ENCODE measurements at places on chromosomes 11 and 22.

- DNase-seq = no peak
Measured at GRCh38 chr11:70432580-70432979, 34.3 kb downstream of the CTTN start.

- no peak for DNase-seq
Measured at GRCh38 chr11:96218006-96218405, 125.0 kb downstream of the MAML2 start.

DNA sequence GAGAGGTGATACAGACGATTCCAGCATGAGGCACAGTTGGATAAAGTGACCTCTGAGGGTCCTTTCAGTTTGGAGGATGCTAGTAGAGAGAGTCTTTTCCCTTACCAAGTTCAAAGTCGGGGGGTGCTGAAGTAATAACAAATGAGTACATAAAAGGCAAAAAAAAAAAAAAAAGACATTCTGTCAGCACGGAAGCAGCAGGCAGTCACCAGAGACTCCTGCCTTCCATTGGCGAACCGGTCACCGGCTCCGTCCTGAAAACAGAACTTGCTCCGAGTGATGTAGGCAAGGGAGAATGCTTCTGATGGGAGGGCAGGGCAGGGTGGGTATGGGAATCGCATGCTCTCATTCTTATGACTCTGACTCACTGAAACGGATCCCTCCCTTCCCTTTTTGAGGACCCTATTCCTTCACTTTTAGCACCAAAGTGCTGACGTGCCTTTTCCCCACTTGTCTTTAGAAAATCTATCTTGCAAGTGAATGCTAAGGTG is 65.9 kb downstream of the PRR5L start:
- DNase-seq = no peak

DNA sequence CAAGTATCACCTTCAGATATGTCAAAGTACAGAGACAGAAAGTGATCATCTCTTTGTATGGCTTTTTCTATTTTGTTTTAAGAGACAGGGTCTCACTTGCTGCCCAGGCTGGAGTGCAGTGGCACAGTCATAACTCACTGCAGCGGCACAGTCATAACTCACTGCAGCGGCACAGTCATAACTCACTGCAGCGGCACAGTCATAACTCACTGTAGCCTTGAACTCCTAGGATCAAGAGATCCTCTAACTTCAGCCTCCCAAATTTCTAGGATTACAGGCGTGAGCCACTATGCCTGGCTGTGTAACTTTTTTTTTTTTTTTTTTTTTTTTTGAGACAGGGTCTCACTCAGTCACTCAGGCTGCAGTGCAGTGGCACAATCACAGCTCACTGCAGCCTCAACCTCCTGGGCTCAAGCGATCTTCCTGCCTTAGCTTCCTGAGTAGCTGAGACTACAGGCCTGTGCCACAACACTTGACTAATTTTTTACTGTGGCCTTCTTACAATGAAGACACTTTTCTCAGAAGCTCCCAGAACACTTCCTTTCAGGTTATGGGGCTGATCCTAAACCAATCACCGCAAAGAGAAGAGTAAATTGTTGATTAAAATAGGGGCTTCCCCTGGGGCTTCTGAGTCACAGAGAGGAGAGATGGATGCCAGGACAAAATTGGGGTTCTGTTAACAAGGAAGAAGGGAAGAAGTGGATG is 9.0 kb upstream of the HIKESHI start:
- DNase-seq = no peak

Measured in RKO (cell line).